Glomerular endothelial cell (primary cell): ENCODE measurements at places on chromosomes 4 and X. TPM values are rescaled to one million over a fixed set of nuclear protein-coding genes. Genes with fewer than 3 reads are reported as not detected.

Gene XK
- not detected in 2 replicates for total RNA-seq

Gene HEPH
- 2.9 and 6.5 TPM in 2 replicates for total RNA-seq

Gene MAGEA2B
- not detected in 2 replicates for total RNA-seq

Gene GPR78
- not detected in 2 replicates for total RNA-seq

Gene CCNA2
- total RNA-seq: 13.8 and 24.0 TPM in 2 replicates

Gene TEX13B
- 0.47 TPM in 1 of 2 replicates, not detected in the other for total RNA-seq

Gene PABPC4L
- total RNA-seq: 1.6 and 2.0 TPM in 2 replicates

Gene VSIG4
- not detected in 2 replicates for total RNA-seq

Gene NUP54
- 24.8 and 28.5 TPM in 2 replicates for total RNA-seq

Gene PNCK
- total RNA-seq: not detected in 2 replicates

Gene BANK1
- 0.18 and 1.1 TPM in 2 replicates for total RNA-seq

Gene CACNA1F
- under 0.01 TPM in 1 of 2 replicates, not detected in the other for total RNA-seq

Gene MAOA
- 7.5 and 11.8 TPM in 2 replicates for total RNA-seq

Gene ASB11
- not detected in 2 replicates for total RNA-seq

Gene USP26
- not detected in 2 replicates for total RNA-seq

Gene FATE1
- total RNA-seq: 0.41 TPM in 1 of 2 replicates, not detected in the other
